NCI-H1694 treated with DMSO at 0.1 percent for 48 hours (cell line): ENCODE measurements at places on chromosomes 7 and 10.
A peak's percentile ranks its signal among the peaks of the same experiment; 100 is the strongest.

DNA sequence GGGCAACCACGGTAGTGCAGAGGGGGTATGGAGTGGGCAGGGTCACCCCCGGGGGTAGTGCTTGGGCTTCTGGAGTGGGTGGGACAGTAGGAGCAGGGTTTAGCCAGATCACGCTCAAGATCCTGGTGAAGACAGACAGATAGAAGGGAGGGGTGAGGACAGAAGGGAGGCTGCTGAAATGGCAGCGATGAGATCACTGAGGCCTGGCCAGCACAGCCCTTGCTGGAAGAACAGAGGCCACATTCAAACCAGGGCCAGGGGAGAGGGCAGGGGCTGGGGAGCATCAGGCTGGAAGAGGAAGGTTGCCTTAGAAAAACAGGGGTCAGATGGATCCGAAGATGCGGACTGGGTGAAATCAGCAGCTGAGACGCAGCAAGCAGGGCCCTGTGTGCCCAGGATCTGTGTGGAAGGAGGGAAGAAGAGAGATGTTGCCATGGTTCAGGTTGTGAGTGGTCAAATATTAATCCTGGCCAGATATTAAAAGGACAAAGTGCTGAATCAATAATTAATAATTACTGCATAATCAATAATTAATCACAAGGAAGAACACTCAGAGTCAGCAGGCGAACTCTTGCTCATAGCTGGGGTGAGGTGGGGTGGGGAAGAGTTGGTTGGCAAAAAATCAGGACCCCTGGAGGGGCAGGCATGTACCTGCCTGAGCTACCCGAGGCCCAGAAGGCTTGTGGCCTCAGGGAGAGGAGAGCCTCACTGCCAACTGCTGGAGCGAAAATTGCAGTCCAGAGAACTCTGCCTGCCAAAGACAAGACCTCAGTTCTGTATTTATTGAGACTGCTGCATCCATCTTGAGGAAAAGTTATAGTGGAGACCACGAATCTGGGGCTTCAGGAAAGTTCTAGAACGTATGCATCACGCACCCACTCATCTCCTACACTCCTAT, 105.7 kb downstream of the GRB10 start:
- no peak for DNase-seq

DNA sequence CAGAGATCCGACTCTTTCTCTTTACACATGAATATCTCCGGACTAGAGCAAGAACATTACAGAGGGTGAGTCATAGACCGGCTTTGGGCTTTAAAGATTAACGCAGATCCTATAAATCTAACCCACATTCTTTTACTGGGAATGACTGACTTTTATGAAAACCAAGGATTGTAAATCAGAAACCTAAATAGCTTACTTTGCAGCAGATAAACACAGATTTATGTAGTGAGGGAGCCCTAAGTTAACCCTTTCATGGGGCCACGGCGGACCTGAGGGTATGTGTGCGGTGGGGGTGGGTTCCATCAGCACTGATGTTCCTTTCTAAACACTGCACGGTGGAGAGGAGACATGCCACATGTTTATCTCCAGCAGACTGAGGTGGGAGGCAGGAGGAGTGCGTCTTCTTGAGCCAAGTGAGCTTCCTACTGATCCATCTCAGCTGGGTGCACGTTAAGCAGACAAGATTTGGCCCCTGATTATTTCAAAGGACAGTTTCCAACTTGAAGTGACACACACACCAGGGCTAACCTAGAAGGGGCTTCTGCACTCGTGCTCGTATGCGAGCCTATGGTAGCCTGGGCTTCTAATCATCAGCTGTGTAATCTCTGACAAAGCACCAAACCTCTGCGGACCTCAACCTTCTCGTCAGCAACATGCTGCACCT, 127.6 kb downstream of the WDR11 start:
- DNase-seq: no peak

DNA sequence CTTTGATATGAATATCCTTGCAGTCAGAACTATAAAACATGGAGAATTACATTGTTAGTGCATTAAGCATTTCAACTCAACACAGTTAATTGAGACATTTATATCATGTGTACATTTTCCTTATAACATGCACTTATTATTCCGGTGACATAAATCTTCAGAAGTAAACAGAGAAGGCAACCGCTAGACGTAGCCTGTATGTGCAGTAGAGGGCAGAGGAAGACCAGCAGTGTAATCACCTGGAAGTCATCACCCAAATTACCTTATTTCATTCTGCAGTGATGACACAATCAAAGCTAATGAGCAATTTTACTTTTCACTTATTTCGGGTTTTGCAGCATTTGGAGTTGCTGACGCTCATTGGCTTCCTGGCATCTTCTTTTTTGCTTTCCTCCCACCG, 394.6 kb downstream of the SDK1 start:
- no peak for DNase-seq

DNA sequence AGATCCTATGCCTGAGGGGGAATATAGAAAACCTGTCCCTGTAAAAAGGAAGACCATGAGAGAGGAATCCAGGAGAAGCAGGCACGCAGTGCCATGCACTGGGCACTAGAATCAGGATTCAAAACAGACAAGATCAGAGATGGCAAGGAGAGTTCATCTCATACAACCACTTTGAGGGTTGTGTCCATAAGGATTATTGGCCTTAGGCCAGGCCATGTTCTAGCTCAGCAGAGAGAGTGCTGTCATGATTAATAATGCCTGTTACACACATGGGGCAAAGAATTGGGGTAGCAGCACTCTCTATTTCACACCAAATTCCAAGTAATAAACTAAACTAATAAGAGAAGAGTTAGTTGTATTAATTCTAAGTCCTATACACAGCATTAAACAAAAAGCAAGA, 29.1 kb downstream of the EZH2 start:
- DNase-seq: no peak

- DNase-seq: peak; percentile 0
Observed at GRCh38 chr10:112115781-112116385, 67.7 kb downstream of the GPAM start.

- peak; percentile 65 for DNase-seq
Observed at GRCh38 chr7:108407676-108408075, 48.6 kb downstream of the NRCAM start.

GRCh38 chr10:26555719-26556368, 117.7 kb downstream of the APBB1IP start:
- DNase-seq: no peak

- no peak for DNase-seq
Observed at GRCh38 chr10:99920901-99921300, 88.8 kb downstream of the DNMBP start.

GRCh38 chr10:6239213-6239991, 36.7 kb downstream of the PFKFB3 start:
- DNase-seq: no peak

- no peak for DNase-seq
Observed at GRCh38 chr10:118290471-118290995, 51.6 kb downstream of the FAM204A start.

GRCh38 chr10:23088609-23089008, 6.8 kb upstream of the MSRB2 start:
- no peak for DNase-seq

- no peak for DNase-seq
Observed at GRCh38 chr10:97508342-97508741, 9.6 kb downstream of the UBTD1 start.

GRCh38 chr7:105295596-105296352, 92.9 kb downstream of the SRPK2 start:
- DNase-seq: no peak

GRCh38 chr10:95745501-95745900, 10.5 kb upstream of the ENTPD1 start:
- DNase-seq: no peak

- DNase-seq: no peak
Observed at GRCh38 chr7:46653848-46654247, 732.8 kb upstream of the IGFBP3 start.

DNA sequence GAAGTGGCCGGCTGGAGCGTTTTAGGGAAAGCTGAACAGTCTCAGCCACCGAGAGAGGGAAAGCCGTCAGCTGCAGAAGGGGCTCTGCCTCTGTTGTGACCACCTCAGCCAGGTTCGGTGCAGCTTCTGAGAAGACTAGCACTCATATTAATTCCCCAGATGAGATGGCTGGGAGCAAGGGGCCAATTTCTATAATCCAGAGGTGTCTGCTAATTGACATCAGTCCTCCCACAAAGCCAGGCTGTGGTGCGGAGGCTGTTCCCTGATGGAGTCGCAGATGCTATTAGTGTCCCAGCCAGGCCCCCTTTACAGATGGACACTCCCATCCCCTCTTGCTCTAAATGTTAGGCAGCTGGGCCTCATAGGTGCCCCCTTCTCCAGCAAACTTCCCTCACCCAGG, 133.5 kb downstream of the GRID1 start:
- no peak for DNase-seq

- DNase-seq: no peak
Observed at GRCh38 chr7:133481676-133482075, 228.8 kb downstream of the EXOC4 start.

DNA sequence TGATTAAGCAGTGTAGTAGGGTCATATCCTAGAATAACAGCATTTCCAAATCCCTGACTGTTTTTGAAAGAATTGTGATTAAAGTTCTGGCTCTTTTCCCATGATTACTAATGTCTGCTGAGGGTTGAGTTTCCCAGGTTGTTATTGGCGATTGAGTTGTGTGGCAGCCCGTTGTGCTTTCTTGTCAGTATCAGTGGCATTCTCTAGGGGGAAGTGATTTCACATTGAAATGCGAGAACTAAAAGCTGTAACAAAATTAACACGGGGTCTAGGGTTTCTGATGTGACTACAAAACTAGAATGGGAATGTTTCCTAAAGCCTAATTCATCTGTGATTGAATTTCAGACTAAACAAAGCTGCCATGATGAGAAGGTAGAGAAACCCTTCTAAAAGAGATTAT, 349.4 kb downstream of the EXOC4 start:
- DNase-seq: peak; percentile 63

DNA sequence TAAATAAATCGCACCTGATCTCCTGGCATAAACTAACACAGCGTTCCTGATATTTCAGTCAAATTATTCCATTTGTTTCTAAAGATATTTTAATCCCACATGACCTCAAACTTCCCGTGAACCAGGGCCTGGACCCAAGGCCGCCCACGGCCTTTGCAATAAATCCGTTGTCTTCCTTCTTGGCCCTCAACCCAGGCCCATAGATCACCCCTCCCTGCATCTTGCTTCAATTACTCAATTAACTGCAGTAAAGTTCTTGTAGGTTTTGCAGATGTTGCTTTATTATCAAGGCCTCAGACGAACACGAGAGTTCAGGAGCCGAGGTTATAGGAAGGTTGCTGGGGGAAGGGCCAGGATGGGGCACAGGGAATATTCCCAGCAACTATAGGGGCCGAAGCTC, 249.4 kb downstream of the RAB11FIP2 start:
- no peak for DNase-seq

GRCh38 chr10:48760983-48761382, 76.3 kb downstream of the WDFY4 start:
- no peak for DNase-seq

DNA sequence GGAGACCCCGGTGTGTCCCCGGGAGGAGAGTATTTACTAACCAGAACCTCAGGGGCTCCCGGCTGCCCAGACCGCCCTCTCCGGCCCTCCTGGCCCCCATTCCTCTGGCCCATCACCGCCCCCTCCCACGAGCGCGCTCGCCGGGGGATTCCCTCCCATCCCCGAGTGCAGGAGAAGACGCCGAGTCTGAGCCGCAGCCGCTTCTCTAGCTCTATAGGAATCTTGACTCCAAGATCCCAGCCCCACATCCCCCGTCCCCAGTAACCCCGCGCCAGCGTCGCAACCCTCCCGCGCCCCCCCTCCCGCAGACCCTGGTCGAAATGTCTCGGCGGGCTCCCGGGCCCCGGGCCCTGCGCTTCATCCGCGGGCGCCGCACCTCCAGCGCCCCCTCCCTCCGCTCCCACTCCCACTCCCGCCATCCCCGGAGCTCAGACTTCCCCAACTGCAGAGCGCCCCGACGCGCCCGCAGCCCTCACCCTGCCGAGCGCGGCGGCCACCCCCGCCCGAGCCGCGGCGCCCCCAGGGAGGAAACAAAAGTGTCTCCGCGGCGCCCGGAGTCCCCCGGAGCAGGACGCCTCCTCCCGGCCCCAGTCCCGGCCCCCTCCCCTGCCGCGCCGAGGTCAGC, 541 bp downstream of the ELMO1 start:
- no peak for DNase-seq

- no peak for DNase-seq
Observed at GRCh38 chr10:114188001-114188400, 8.8 kb downstream of the TDRD1 start.

GRCh38 chr10:79494871-79495705, 17.2 kb upstream of the EIF5AL1 start:
- no peak for DNase-seq

DNA sequence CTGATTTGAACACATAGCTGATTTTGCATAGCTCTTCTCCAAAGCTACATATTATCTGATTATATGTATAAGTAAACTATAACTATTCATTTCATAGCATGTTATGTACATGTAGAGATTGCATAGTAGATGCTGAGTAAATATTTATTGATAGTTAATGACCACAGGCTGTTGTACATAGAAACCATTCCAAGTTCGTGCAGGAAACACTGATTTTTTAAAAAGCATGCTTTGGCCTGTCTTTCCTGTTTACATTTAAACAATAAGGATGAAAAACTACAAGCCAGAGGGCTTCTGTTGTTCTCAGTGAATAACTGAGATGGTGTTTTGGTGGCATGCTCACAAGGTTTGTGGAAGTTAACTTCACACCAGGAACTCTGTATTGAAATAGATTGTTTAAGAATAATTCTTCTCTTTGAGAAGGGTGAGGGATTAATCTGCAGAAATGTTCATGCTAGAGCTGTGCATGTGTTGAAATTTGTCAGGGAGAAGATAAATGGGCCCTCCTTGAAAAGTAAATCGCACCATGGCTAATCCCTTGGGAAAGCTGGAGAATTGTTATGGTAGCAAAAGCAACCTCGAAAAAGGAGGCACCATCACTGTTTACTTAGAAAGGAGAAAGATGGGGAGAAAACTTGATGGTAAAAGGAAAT, 120.2 kb upstream of the SP8 start:
- DNase-seq: no peak

DNA sequence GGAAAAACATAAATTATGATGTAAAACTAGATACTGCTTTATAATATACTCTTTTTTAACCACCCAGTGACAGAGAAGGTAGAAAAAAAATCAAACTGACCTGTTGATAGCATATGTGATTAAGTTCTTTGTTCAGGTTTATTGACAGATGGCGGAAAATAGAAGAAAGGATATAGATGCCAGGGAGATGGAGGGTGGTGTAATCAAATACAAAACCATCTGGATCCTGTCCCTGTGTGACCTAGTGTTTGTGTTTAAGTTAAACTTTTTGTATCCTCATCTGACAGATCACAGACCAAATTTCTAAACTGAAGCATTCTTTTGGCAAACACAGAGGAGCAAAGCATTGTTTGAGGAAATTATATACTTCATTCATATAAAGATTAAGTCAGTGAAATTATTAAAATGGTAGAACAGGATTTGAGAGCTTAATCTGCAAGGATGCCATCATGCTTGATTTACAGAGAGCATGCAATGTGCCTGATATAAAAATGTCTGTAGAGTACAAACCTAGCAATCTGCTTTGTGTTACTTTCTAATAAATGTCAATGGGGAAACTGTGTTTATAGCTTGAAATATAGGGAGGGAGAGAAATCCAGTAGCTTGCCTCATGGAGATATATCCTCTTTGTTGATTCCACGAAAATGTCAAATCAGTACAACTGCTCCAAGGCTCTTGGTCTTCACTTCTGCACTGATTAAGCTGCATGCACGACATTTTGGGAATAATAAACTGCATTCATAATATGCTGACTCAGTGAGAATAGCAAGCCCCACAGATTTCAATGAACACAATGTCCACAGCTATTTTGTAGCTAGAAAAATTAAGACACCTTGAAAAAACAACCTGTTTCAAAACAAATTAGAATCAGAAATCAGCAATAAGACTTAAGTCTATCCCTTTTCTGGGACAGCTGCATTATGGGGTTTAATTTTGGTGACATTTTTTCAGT, 39.0 kb downstream of the SEM1 start:
- DNase-seq: peak; percentile 88
